ENCODE measurements at places on chromosomes 12 and 14.

GRCh38 chr12:101181776-101182175, 28.3 kb downstream of the SLC5A8 start:
- no peak for DNase-seq

- DNase-seq: no peak
Observed at GRCh38 chr12:116183741-116184141, 93.8 kb downstream of the MED13L start.

DNA sequence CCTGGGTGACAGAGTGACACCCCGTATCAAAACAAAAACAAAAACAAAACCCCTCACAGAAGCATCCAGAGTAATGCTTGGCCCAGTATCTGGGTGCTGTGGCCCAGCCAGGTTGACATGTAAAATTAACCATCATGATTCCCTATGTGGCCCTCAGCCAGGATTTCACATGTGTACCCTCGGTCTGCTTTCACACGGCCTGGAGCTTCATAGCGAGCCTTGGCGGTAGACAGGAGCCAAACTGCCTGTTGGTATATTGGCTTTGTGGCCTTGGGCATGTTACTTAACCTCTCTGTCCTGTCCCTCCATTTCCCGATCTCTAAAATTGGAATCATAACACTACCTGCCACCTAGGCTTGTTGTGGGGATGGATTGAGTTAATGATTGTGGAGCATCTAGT, 65.5 kb downstream of the ADCK1 start:
- no peak for DNase-seq

GRCh38 chr14:68539241-68539737, 253.6 kb downstream of the ZFP36L1 start:
- DNase-seq: no peak

- no peak for DNase-seq
Observed at GRCh38 chr14:100371773-100372172, 48.6 kb downstream of the SLC25A47 start.

GRCh38 chr12:20212658-20213555, 155.4 kb upstream of the PDE3A start:
- DNase-seq: no peak

GRCh38 chr12:75550401-75551240, 39.2 kb upstream of the KRR1 start:
- no peak for DNase-seq

GRCh38 chr12:38915429-38916182, 10.2 kb upstream of the CPNE8 start:
- no peak for DNase-seq

DNA sequence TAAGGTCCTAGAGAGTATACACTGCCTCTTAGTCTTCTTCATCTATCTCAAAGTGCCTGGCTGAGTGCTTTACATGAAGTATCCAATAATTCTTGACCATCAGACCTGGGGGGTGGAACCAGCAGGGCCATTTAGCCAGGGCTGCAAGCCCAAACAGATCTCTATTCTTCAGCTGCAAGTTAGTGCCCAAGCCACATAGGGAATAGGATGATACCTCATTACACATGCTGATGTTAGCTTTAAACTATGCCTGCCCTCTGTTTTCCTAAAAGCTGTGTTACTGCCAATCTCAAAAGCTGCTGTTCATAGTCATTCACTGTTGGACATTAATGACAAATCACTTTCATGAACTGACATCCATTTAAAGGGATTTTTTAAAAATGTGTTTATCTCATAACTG, 16.7 kb upstream of the IFNG start:
- DNase-seq: no peak

- DNase-seq: no peak
Observed at GRCh38 chr12:1297206-1297605, 297.2 kb downstream of the FBXL14 start.

- DNase-seq: no peak
Observed at GRCh38 chr12:64707362-64707761, 51.8 kb downstream of the GNS start.

GRCh38 chr12:53034459-53034858, 15.4 kb upstream of the TNS2 start:
- no peak for DNase-seq

DNA sequence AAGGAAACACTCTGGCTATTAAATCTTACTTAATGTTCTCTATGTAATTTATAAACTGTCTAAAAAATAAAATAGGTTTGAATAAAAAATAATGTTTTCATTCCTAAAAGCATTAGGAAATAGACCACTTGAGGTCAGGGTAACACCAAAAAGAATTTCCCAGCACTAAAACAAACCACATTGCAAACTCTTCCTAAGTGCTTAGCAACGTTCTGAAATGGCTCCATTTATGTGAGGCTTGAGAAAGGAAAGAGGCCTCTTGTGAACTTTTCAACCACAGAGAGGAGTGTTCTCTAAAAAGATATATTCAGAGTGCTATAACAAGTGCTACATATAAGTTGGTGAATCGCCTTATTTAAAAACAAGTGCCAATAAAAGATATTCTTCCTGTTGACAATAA, 42.7 kb downstream of the ALX1 start:
- DNase-seq: no peak

DNA sequence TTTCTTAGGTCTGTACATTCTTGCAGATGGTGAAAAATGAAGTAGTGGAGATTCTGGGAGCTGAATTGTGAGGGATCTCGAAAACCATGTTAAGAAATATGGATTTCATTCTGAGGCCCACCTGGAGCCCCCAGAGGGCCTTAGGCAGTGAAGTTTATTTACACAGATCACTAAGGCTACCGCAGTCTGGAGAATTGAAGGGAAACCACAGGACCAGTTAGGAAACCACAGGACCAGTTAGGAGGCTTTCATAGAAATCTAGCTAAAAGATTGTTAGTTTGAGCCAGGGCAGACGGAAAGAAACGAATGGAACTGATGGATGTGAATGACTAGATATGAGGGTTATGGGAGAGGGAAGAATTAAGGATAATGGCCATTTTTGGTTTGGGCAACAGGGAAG, 7.2 kb downstream of the CBLN3 start:
- no peak for DNase-seq

- DNase-seq: no peak
Observed at GRCh38 chr14:99035712-99036610, 236.0 kb downstream of the BCL11B start.

GRCh38 chr12:3510597-3510996, 19.6 kb downstream of the PRMT8 start:
- DNase-seq: no peak

GRCh38 chr12:61713121-61713520, 547.1 kb upstream of the USP15 start:
- no peak for DNase-seq
